Activated CD4-positive, alpha-beta T cell treated with anti-CD3 and anti-CD28 coated beads, Interleukin-2, amount 10 ng/mL, durations not matched to agents 24 days and 14 days (primary cell): ENCODE measurements at places on chromosomes 5 and 9. TPM values are rescaled to one million over a fixed set of nuclear protein-coding genes. Genes with fewer than 3 reads are reported as not detected.

DNA sequence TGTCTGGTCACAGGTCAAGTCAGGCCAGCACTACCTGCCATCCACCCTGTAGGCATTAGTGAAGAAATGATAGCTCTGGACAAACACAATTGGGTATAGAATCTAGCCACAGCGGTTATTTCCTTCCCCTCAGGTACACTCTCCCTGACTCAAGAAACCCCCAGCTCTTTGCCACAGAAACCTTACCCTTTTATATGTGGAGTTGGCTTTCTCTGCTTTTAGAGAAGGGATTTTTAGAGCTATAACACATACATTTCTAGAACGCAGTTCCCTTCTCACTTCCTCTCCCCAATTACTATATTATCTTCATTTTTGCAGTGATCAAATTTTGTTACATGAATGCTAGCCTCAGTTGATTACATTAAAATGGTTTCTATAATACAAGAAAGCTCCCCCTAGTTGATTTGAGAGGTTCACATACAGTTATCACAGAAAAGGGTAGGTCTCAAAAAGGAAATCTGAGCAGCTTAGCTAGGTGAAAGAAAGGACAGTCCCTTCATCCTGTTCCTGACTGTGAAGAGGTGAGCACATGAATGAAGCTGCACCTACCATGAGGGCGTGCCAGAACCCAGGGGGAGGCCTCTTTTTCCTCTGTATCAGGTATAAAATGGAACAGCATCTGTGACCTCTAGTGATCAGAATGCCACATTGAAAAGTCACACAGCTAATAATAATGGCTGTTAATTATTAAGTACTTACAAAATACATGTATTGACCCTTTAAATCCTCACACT is 425.6 kb downstream of the KIAA0825 start:
- no peaks in the 10 kb centered on the region for H3K4me1 ChIP-seq
- no peak overlapping the region for H3K4me3 ChIP-seq
- no peak overlapping the region for H3K27ac ChIP-seq
- H3K27me3 ChIP-seq = peaks cover 4% of the 10 kb centered on the region
- no peaks in the 10 kb centered on the region for H3K36me3 ChIP-seq

- H3K36me3 ChIP-seq = no peaks in the 10 kb centered on the region
- H3K4me1 ChIP-seq = no peaks in the 10 kb centered on the region
- no peak for DNase-seq
- no peak overlapping the region for H3K27ac ChIP-seq
- H3K27me3 ChIP-seq = peaks cover 25% of the 10 kb centered on the region
Observed at GRCh38 chr9:130467316-130467715, 22.6 kb downstream of the ASS1 start.

- peak overlapping the region; percentile 93 for H3K27ac ChIP-seq
- H3K27me3 ChIP-seq = no peaks in the 10 kb centered on the region
- peaks cover 69% of the 10 kb centered on the region for H3K4me1 ChIP-seq
Observed at GRCh38 chr5:119290607-119291006, 65.2 kb upstream of the TNFAIP8 start.

DNA sequence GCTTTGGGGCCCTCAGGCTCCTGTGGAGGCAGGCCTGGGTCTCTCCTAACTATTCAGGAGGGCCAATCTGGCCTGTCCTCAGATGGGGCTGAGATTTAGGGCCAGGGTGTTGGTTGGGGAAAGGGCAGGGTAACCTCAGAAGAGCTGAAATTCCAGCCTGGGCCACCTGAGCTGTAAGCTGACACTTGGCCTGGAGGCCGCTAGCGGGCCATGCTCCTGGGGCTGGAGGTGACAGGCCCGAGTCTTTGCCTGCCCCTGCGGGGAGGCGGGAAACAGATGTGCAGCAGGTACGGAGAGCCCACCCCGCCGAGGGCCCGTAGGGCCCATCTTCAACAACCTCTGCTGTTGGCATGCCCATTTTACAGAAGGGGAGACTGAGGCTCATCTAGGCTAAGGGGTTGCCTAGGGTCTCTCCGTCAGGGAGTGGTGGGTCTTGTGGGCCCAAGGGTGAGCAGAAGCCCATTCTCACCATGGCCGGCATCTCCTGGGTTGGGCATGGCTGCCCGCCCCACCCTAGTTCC is 69.5 kb downstream of the RXRA start:
- peak overlapping the region; percentile 75 for H3K4me3 ChIP-seq
- no peak overlapping the region for H3K27ac ChIP-seq
- H3K4me1 ChIP-seq = peaks cover 43% of the 10 kb centered on the region
- H3K27me3 ChIP-seq = peaks cover 5% of the 10 kb centered on the region
- H3K36me3 ChIP-seq = peaks cover 3% of the 10 kb centered on the region
- DNase-seq = no peak

GRCh38 chr9:72588336-72588735 is 66.9 kb downstream of the TMC1 start:
- peaks cover 2% of the 10 kb centered on the region for H3K36me3 ChIP-seq
- H3K27me3 ChIP-seq = peaks cover 3% of the 10 kb centered on the region
- DNase-seq = no peak
- H3K4me3 ChIP-seq = no peak overlapping the region

- DNase-seq = no peak
- H3K4me1 ChIP-seq = no peaks in the 10 kb centered on the region
- H3K4me3 ChIP-seq = no peak overlapping the region
- H3K27ac ChIP-seq = no peak overlapping the region
- H3K27me3 ChIP-seq = peaks cover 43% of the 10 kb centered on the region
- no peaks in the 10 kb centered on the region for H3K36me3 ChIP-seq
Observed at GRCh38 chr5:58872670-58873273, 289.9 kb downstream of the RAB3C start.

DNA sequence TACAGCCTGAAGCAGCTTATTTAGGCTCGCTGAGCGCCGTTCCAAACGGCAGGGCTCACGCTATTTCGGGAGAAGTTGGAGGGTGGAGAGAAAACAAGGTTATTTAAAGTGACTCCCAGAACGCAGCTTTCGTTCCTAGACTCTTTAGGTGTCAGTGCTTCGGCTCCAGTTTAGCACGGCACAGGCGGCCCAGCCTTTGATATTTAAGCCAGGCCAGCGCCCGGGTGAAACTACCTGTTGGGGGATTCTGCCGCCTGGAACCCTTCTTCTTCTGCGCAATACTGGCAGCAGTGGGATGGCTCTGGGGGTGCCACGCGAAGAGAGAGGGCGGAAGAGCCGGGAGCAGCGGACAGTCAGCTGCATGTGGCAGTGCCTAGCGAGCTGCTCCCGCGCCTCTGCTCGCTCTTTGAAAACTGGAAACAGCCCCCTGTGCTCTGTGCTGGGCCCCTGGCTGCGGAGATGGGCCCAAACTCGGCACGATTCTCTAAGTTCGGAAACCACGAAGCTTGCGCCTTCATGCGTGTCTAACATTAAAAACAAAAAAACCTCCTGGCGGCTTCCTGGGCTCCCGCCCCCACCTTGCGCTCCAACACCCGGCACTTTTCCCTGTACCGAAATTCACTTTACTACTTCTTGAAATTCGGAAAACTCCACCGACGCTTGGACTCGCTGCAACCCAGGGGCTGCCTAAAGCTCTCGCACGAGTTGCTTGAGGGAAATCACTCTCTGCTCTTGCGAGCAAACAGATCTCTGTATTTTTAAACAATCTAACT is 34.6 kb upstream of the NFIB start:
- no peak for DNase-seq
- H3K4me3 ChIP-seq = no peak overlapping the region
- H3K4me1 ChIP-seq = peaks cover 4% of the 10 kb centered on the region
- no peaks in the 10 kb centered on the region for H3K36me3 ChIP-seq
- peak overlapping the region; percentile 65 for H3K27ac ChIP-seq
- peaks cover 61% of the 10 kb centered on the region for H3K27me3 ChIP-seq

STC2 gene
- total RNA-seq = 32.8 and 41.0 TPM in 2 replicates

DNA sequence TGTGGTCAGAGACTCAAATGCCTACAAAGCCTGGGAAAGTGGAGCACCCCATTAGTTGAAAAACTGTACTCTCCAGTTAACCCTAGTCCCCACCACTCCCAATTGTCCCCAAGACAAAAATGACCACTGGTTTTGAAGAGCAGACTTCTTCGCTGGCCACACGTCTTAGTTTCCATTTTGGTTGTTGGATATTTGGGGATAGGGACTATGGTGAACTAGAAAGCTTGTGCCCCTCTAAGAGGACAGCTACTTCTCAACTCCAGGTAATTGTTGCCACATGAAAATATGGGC is 109.4 kb upstream of the SPRY4 start:
- H3K36me3 ChIP-seq = no peaks in the 10 kb centered on the region
- no peaks in the 10 kb centered on the region for H3K27me3 ChIP-seq
- no peak for DNase-seq
- no peak overlapping the region for H3K4me3 ChIP-seq
- no peak overlapping the region for H3K27ac ChIP-seq

- H3K4me1 ChIP-seq = peaks cover 2% of the 10 kb centered on the region
- H3K36me3 ChIP-seq = no peaks in the 10 kb centered on the region
- H3K4me3 ChIP-seq = no peak overlapping the region
- H3K27ac ChIP-seq = no peak overlapping the region
- peaks cover 2% of the 10 kb centered on the region for H3K27me3 ChIP-seq
Observed at GRCh38 chr9:21505425-21506179, 23.5 kb upstream of the IFNE start.

DNA sequence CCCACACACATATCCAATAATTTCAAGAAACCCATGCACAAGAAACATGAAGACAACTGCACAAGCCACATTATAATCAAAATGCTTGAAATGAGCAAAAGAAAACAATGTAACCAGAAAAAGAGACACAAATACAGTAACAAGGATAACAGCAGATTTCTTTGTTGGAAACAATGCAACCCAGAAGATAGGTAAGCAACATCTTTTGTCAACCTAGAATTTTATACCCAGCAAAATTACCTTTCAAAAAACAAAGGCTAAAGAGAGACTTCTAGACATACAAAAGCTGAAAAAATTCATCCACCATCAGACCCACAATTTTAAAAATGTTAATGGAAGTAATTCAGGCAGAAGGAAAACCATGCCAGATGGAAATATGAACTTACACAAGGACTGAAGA is 5.0 kb upstream of the COL23A1 start:
- no peak for DNase-seq
- H3K27me3 ChIP-seq = peaks cover 13% of the 10 kb centered on the region
- no peak overlapping the region for H3K27ac ChIP-seq
- no peak overlapping the region for H3K4me3 ChIP-seq
- H3K36me3 ChIP-seq = peaks cover 48% of the 10 kb centered on the region
- peaks cover 3% of the 10 kb centered on the region for H3K4me1 ChIP-seq

GRCh38 chr9:32551276-32552051 is 663 bp upstream of the SMIM27 start:
- H3K4me3 ChIP-seq = peak overlapping the region; percentile 99
- DNase-seq = peak; percentile 83
- peak overlapping the region; percentile 100 for H3K27ac ChIP-seq
- H3K27me3 ChIP-seq = no peaks in the 10 kb centered on the region
- peaks cover 21% of the 10 kb centered on the region for H3K36me3 ChIP-seq

- peak overlapping the region; percentile 98 for H3K27ac ChIP-seq
- peak; percentile 76 for DNase-seq
- peaks cover 17% of the 10 kb centered on the region for H3K4me1 ChIP-seq
- peaks cover 13% of the 10 kb centered on the region for H3K36me3 ChIP-seq
- H3K27me3 ChIP-seq = no peaks in the 10 kb centered on the region
- peak overlapping the region; percentile 92 for H3K4me3 ChIP-seq
Observed at GRCh38 chr5:41925555-41925951, 472 bp downstream of the FBXO4 start.

DNA sequence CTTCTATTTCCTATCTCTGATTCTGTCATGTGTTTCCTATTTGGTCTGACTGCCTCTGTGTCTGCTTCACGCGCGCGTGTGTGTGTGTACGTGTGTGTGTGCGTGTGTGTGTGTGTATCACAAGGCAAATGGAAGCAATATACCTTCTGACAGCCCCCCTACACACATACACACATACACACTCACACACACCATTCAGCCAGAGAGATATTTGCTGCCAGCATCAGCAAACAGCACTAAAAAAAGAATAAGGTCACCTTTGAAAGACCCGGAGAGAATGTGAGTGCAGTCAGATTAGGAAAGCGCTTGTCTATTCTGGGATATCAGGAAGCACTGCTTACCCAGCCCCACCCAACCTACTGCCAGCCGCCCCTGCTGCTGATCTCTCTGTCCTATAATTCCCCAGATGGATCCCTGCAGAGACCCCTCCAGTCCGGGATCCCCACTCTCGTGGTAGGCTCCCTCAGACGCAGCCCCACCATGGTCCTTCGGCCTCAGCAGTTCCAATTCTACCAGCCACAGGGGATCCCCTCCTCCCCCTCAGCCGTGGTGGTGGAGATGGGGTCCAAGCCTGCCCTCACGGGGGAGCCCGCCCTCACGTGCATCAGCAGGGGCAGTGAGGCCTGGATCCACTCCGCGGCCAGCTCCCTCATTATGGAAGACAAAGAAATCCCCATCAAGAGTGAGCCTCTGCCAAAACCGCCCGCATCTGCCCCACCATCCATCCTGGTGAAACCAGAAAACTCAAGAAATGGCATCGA is 45.7 kb downstream of the PLAC8L1 start:
- no peak overlapping the region for H3K27ac ChIP-seq
- H3K4me3 ChIP-seq = no peak overlapping the region
- H3K4me1 ChIP-seq = no peaks in the 10 kb centered on the region
- peaks cover 28% of the 10 kb centered on the region for H3K27me3 ChIP-seq

- H3K27ac ChIP-seq = no peak overlapping the region
- H3K27me3 ChIP-seq = no peaks in the 10 kb centered on the region
- no peaks in the 10 kb centered on the region for H3K36me3 ChIP-seq
- no peak for DNase-seq
- H3K4me1 ChIP-seq = no peaks in the 10 kb centered on the region
- no peak overlapping the region for H3K4me3 ChIP-seq
Observed at GRCh38 chr5:106417163-106417562, 1253.6 kb downstream of the EFNA5 start.

DNA sequence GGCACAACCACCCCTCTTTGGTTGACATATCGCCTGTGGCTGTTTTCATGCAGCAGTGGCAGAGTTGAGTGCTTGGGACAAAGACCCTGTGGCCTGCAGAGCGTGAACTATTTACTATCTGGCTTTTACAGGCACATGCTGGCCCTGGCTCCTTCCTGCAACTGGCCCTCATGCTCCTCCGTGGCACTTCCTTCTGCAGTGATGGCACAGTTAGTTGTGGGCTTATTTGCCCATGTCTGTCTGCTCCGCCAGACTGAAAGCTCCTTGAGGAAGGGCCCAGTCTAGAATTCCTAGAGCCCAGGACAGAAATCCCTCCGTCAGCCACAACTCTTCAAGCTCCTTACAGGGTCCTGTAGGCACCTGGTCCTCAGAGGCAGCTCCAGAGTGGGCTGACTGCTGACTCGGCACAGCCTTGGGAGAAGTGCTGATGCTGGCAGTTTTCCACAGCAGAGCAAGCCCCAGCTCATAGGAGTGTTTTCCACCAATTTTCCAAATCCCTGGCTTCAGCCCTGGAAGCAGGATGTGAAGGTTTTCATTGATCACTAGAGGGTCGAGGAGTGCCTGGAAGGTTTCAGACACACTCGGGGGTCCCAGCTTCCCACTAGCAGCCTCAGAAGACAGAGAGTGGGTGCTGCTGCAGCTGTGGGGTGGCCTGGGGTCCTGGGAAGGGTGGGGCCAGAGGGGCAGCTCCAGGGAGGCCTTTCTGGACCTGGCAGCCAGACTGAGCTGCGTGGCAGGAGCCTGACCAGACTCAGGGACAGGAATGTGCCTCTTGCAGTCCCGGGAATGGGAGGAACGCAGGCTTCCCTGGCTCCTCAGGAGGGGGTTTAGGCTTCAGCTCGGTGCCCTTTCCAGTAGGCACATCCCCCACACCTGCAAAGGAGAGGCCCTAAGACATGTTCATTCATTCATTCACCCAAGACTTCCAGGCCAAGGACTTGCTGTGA is 56.5 kb upstream of the ANGPTL2 start:
- no peak overlapping the region for H3K4me3 ChIP-seq
- no peaks in the 10 kb centered on the region for H3K36me3 ChIP-seq
- no peak overlapping the region for H3K27ac ChIP-seq
- H3K4me1 ChIP-seq = peaks cover 3% of the 10 kb centered on the region
- DNase-seq = no peak
- no peaks in the 10 kb centered on the region for H3K27me3 ChIP-seq
